IMR-90 (cell line): ENCODE measurements at places on chromosomes 3 and 15. TPM values are rescaled to one million over a fixed set of nuclear protein-coding genes. Genes with fewer than 3 reads are reported as not detected.

Gene XCR1
- total RNA-seq = not detected in 2 replicates

DNA sequence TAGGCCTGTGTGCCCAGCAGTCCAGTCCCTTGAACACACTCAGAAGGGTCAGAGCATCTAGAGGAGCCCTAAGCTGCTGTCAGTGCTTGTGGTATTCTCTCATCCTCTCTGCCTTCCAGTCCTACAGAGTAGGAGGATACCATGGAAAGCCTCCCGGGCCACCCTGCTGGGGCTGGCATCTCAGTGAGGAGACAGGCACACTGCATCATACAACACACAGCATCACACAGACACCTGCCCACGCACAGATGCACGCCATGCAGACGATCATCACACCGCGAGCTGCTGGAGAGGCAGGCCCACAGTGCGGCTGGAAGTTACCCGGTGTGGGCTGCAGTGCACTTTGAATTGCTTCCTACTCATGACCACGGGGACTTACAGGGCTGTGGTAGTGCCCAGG is 15.2 kb downstream of the GABRA5 start:
- no peak for DNase-seq

DNA sequence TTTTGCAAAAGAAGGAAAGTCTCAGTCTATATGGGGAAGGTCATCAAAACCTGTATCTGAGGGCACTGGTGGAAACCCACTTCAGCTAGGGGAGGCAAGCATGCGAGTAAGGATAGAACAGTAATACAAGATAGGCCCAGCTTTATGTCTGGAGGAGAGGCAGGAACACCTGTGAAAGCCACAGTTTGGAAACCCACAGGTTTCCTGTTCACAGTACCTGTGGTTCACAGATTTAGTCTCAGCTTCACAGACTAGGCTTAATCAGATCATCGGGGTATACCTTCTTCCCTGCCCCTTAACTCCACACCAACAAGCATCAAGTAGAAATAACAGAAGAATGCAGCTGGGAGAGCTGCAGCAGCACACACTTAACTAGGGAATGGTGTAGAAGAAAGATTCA is 36.2 kb downstream of the C2CD4B start:
- DNase-seq = no peak

- DNase-seq = no peak
Observed at GRCh38 chr3:50414616-50415015, 55.3 kb upstream of the TMEM115 start.

Gene ARPP21
- total RNA-seq = not detected in 2 replicates

- no peak for DNase-seq
Observed at GRCh38 chr3:100029689-100030088, 84.6 kb downstream of the FILIP1L start.

DNA sequence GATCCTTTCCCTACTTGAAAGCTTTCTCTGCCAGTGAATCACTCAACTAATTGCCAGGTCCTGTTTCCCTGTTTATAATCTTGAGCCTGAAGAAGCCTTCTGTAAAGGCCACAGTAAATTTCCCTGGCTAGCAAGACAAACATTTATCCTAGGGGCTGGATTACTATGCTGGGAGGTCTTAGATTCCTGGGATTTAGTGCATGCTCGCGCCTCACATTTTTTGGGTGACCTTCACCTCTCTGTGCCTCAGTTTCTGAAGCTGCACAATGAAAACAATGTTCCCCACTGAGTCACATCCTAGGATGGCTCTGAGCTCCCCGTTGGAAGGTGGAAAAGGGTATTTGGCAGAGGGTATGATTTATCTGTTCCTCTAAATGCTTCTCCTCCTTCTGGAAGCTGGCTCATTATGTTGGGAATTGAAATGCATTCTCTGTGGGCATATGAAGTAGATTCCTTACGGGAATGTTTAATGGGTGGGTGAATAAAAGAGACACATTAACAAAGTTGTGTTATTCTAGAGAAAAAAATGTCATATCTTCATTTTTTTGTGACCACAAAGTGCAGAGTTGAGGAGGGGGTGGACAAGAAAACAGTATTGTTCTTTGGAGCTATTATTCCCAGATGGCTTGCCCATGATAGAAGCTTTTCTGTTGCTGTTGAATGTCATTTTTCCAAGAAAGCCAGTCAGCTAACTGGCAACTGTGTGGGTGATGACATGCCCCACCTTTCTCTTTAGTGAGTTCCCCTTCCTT is 32.4 kb downstream of the LSM3 start:
- DNase-seq = peak; percentile 87

GRCh38 chr3:151974067-151974466 is 100.6 kb downstream of the SUCNR1 start:
- DNase-seq = peak; percentile 36

Gene SERP1
- 64.0 and 111 TPM in 2 replicates for total RNA-seq

- no peak for DNase-seq
Observed at GRCh38 chr3:15977598-15978232, 179.9 kb upstream of the ANKRD28 start.

DNA sequence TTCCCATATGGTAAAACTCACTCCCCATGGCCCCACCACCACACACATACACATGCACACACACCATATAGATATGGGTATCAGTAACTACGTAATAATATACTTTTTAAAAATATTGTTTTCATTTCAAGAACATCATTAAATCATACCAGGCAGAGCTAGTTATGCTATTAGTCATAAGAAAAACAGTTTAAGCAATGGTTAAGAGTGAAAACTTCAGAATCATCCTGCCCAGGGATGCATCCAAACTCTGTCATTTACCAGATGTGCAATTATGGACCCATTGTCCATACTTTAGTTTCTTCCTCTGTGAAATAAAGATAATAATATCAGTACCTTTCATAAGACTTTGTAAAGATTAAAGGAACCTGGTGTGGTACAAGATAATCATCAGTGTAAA is 608.3 kb downstream of the RBMS3 start:
- DNase-seq = peak; percentile 67

GRCh38 chr15:61653110-61653509 is 407.1 kb downstream of the VPS13C start:
- DNase-seq = no peak

Gene NR1D2
- total RNA-seq = 41.0 and 46.1 TPM in 2 replicates

DNA sequence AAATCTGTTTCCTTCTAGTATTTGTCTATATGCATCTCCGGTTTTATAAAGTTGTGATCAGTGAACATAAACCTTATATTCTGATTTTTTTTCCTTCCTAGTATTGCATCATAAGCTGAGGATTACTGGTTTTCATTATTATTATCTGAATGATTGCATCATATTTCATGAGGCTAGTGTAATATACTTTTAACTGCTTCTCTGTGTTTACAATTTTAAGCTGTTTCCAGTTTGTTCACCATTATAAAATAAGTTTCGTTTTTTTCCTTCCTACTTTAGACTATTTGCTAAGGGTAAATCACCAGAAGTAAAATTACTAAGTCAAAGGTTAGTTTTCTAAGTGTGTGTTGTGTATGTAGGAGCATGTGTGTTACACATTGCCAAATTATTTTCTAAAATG is 20.2 kb downstream of the SEMA6D start:
- DNase-seq = peak; percentile 44

Gene UBE2Q2
- 28.9 and 44.2 TPM in 2 replicates for total RNA-seq

DNA sequence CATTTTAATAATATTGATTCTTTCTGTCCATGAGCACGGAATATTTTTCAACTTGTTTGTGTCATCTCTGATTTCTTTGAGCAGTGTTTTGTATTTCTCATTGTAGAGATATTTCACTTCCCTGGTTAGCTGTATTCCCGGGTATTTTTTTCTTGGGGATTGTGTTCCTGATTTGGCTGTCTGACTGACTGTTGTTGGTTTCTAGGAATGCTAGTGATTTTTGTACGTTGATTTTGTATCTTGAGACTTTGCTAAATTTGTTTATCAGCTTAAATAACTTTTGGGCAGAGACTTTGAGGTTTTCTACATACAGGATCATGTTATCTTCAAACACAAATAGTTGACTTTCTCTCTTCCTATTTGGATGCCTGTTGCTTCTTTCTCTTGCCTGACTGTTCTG is 418.8 kb upstream of the ALCAM start:
- peak; percentile 79 for DNase-seq

- no peak for DNase-seq
Observed at GRCh38 chr3:60812502-60812901, 438.8 kb downstream of the FHIT start.

Gene TXNRD3
- 8.1 and 8.4 TPM in 2 replicates for total RNA-seq

Gene MGA
- total RNA-seq = 38.0 and 48.3 TPM in 2 replicates

- DNase-seq = peak; percentile 50
Observed at GRCh38 chr3:61632568-61633175, 71.3 kb downstream of the PTPRG start.

DNA sequence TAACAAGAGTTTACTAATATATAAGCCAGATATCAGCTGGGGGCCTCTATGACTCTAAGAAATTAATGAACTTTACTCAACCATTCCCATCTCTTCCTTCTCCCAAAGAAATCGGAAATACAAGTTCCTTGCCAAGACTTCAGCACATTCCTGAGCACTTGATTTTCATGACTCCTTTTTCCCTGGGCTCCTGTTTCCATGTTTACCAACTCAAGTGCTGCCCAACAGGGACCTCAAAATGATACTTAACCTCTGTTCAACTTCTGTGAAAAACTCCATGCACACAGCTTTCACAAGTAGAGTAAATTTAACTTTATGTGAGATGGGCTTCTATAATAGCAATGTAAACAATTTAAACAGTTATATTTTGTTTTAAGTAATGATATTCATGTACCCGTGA is 315.8 kb upstream of the CDIN1 start:
- DNase-seq = no peak

- no peak for DNase-seq
Observed at GRCh38 chr15:80969316-80969715, 20.3 kb downstream of the MESD start.

DNA sequence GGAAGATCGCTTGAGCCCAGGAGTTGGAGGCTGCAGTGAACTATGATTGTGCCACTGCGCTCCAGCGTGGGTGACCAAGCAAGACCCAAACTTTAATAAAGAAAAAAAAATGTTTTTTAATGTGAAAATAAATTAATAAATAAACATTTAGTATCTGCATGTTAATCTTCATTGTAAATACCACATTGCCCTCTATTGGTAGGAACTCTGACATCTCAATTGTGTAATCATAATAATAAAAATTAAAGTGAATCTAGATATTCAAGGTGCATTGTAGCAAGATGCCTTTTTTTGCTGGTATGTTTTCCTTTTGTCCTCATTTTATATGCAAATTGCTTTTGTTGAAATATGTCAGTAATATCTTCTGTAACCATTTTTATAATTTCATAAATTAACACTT is 95.0 kb upstream of the LIMD1 start:
- DNase-seq = peak; percentile 66

- peak; percentile 23 for DNase-seq
Observed at GRCh38 chr3:9820946-9821345, 10.9 kb downstream of the TTLL3 start.

Gene GNL3
- total RNA-seq = 66.0 and 117 TPM in 2 replicates

GRCh38 chr3:62586356-62586755 is 213.0 kb upstream of the FEZF2 start:
- DNase-seq = peak; percentile 46

DNA sequence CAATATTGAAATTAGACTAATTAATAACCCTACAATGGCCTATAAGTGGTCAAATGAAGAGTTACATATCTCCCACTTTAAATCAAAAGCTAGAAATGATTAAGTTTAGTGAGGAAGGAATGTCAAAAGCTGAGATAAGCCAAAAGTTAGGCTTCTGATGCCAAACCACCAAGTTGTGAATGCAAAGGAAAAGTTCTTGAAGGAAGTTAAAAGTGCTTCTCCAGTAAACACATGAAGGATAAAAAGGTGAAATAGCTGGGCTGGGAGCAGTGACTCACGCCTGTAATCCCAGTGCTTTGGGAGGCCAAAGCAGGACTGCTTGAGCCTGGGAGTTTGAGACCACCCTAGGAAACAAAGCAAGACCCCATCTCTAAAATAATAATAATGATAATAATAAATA is 46.9 kb upstream of the DCUN1D1 start:
- DNase-seq = peak; percentile 28

DNA sequence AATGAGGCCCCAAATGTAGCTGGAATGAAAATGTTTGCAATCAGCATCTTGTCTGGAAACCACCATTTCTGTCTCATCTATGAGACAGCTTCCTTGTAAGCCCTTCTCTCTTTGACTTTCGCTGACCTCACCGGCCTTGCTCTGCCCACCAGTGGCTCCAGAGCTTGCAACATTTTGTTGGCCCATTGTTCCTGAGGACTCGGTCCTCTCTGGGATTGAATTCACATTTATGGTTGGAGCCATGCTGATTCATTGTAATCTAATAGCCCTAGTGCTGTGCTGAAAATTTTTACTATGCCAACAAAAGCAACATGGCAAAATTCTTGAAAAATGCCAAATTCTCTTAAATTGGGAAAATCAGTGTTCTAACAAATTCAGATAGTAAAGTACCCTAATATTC is 37.2 kb downstream of the ABHD5 start:
- peak; percentile 53 for DNase-seq

Gene TMCO5A
- total RNA-seq = not detected in 2 replicates

- DNase-seq = no peak
Observed at GRCh38 chr15:85603160-85603559, 191.6 kb downstream of the KLHL25 start.

GRCh38 chr3:138943724-138944653 is 2.9 kb downstream of the FOXL2 start:
- DNase-seq = no peak

Gene ZMYND10
- total RNA-seq = 0.83 and 1.1 TPM in 2 replicates

DNA sequence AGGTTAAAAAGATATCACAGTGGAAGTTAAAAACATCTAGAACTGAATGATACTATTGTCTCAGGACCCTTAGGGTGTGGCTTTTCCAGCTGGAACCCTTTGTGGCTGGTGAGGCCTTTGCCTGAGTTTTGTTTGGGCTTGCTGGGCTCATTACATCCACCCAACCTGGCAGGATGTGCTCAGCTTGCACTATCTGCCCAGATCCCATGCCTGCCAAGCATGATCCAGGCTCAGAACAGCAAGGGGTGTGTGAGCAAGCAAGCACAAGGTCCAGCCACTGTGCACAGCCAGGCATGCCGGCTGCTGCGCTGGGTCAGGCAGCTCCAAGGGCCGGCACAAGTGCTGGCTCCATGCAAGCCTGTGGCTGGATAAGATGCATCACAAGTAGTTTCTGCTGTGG is 512.7 kb upstream of the CDIN1 start:
- no peak for DNase-seq

Gene CFAP92
- not detected in 2 replicates for total RNA-seq

Gene TM4SF1
- total RNA-seq = 232 and 366 TPM in 2 replicates

Gene PLA2G4D
- not detected in 2 replicates for total RNA-seq

DNA sequence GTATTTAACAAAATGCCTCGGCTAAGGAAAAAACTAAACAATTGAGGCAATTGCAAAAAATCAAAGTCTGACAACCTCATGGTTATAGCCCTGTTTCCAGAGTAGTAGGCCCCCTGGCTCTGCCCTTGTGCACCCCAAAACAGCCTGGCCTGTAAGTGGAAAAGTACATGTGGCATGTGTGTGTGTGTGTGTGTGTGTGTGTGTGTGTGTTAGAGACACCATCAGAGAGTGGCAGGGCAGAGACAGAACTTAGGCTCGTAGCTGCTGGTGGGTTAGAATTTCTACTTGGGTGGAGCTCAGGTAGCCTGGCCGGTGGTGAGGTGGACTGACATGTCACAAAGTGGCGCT is 14.1 kb upstream of the AHSG start:
- DNase-seq = no peak

Gene CFAP100
- not detected in 2 replicates for total RNA-seq

Gene SPSB4
- not detected in 2 replicates for total RNA-seq

Gene ISL2
- total RNA-seq = 1.1 and 1.3 TPM in 2 replicates

- no peak for DNase-seq
Observed at GRCh38 chr3:19598870-19599269, 335.1 kb downstream of the EFHB start.

Gene TGFBR2
- 87.5 and 89.7 TPM in 2 replicates for total RNA-seq
